ENCODE measurements at places on chromosomes 6 and 20.

DNA sequence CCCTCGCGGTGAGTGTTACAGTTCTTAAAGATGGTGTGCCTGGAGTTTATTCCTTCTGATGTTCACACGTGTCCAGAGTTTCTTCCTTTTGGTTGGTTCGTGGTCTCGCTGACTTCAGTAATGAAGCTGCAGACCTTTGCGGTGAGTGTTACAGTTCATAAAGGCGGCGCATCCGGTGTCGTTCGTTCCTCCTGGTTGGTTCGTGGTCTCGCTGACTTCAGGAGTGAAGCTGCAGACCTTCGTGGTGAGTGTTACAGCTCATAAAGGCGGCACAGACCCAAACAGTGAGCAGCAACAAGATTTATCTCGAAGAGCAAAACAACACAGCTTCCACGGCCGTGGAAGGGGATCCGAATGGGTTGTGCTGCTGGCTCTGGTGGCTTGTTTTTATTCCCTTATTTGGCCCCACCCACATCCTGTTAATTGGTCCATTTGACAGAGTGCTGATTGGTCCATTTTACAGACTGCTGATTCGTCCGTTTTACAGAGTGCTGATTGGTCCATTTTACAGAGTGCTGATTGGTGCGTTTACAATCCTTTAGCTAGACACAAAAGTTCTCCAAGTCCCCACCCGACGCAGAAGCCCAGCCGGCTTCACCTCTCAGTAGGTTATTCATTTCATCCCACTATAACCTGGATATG, 48.2 kb upstream of the ARG1 start:
- no peak for DNase-seq

DNA sequence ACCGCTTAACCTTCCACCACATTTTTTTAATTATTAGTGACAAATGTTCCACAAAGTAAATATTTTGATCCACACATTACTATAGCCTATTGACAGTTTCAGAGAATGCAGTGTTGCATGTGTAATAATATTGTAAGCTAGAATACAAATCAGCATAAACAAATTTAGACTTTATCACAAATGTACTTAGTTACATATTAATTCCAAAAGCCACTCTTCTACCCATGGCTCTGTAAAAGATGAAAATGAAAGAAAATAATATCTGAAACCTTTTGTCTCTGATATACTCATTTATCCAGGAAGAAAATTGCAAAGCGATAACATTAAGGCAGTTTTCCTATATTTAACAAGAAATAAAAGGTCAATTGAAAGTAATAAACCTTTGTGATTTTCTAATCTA, 954.0 kb upstream of the MAN1A1 start:
- DNase-seq: no peak

DNA sequence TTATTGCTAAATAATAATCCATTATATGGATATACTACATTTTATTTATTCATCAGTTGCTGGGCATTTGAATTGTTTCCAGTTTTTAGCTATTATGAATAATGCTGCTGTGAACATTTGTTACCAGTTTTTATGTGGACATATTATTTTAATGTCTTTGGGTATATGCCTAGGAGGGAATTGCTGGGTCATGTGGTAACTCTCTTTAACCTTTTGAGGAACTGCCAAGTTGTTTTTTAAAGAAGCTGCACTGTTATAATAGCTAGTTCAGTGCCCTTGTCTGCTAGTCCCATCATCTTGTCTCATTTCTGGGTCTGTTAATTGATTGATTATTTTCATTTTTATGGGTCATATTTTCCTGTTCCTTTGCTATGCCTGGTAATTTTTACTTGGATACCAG, 56.3 kb downstream of the FOXO3 start:
- DNase-seq: no peak

DNA sequence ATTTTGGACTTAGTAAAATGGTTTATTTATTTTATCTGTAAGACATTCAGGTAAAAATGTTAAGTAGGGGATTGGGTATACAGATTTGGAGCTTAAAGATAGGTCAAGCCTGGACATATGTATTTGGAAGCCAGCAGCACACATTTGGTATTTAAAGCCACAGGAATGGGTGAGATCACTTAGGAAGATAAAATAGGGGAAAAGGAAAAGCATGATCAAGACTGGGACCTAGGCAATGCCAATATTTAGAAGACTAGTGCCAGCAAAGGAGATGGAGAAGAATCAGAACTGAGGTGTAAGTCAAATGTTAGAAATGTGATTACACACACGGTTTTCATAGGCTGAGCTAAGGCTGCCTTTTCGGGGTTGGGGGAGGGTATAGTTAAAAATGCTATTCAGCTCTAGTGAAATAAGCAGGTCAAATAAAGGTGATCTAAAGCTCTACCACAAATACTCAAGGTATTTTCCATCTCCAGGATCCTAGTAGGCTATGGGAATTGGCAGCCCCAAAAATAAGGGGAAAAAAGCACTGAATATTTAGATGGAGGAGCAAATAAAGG, 20.6 kb downstream of the SLC2A12 start:
- DNase-seq: no peak

GRCh38 chr6:31631209-31631608, 10.7 kb downstream of the PRRC2A start:
- no peak for DNase-seq

DNA sequence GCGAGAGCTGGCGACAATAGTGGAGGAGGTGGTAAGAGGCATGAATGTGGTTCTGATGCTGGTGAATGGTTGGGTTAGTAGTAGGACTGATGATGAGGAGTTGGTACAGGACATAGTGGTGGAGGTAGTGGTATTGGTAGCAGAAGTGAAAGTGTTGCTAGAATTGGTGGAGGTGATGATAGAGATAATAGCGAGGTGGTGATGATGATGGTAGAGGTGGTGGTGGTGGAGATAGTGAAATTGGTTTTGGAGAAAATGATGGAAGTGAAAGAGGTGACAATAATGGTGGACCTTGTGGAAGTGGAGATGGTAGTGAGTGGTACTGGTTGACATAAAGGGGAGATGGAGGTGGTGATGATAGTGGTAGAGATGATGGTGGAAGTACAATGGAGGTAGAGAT, 360.2 kb upstream of the JAG1 start:
- DNase-seq: no peak

DNA sequence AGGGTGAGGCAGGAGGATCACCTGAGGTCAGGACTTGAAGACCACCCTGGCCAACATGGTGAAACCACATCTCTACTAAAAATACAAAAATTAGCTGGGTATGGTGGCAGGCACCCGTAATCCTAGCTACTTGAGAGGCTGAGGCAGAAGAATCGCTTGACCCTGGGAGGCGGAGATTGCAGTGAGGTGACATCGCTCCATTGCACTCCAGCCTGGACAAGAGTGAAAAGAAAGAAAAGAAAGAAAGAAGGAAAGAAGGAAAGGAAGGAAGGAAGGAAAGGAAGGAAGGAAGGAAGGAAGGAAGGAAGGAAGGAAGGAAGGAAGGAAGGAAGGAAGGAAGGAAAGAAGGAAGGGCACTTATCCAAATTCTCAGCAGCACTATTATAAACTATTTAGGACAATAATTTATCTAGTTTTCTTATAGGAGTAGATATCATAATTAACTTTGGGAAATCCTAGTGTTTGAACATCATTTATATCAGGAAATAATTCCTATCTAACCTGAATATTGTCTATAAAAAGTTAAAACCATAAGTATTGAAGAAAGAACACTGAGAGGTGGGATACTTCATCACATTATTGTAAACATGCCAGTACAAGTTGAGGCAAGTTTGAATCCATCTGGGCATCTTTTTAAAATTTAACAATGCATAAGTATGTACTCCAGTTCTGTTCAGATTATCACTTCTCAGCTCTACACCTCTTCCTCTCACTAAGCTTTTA, 305.5 kb downstream of the SLC35F1 start:
- no peak for DNase-seq

- DNase-seq: no peak
Observed at GRCh38 chr20:2911200-2911599, 37.9 kb downstream of the PTPRA start.

DNA sequence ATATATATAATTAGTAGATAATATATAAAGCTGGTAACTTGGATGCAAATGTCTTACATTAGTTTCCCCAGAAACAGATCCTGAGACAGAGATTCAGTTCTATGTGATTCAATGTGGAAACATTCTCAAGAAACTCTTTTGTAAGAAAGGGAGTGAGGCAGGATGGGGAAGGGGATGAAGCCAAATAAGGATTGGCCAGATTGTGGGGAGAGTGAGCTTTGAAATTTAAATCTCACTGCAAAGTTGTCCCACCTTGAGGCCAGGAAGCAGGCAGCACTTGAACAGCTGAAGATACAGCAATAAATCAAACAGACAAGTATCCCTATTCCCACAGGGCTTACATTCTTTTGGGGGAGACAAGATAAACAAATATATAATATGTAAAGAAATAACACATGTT, 126.3 kb upstream of the HEY2 start:
- no peak for DNase-seq

DNA sequence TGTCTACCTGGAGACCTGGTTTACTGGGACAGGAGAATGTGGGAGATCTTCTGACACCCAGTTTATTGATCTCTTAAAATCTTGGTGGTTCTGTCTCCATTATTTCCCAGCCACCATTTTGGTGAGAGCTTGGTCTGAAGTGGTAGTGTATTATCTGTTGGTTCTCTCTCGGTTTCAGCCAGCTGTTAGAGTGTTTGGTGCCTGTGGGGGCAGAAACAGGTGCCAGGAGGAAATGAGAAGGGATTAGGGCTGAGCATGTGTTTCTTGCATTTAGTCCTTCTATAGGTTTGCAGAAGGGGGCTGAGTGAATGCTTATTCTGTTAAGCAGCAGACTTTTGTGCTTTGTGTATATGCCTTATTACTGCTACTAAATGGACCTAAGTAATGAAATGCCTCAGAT, 9.6 kb downstream of the JARID2 start:
- DNase-seq: no peak

DNA sequence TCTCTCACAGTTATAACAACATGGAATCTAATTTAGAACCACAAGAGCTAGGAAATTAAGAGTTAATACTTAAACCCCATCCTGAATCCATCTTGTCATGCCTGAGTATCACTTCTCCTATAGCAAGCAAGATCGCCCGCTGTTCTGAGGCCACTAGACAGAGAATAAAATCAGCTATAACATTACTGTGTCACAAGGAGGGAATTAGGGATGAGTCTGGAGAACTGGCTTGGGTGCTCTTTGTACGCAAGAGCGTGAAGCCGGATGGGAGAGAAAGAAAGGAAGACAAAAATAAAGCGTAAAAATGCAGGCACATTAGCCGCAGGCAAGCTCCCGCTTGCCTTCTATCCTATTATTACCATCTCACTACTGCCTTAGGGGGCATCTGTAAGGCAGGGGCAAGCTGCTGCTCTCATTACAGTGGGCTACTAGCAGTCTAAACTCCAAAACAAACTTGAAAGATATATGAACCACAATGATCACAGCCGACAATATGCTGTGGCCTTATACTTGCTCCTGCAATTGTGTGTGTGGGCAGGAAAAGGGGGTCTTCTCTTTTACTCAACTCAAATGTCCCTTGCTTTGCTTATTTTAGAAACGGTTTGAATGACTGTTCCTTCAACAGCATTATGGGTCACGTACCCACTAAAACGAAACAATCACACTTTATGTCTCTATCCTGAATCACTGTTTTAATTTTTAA, 81.9 kb downstream of the GJA10 start:
- no peak for DNase-seq

Data from left renal pelvis (tissue), 4 donors.